ENCODE measurements at places on chromosomes 16 and 17.

GRCh38 chr17:40548982-40549685 is 16.1 kb downstream of the CCR7 start:
- DNase-seq: no peak

- DNase-seq: no peak
Measured at GRCh38 chr17:19286751-19287341, 49.7 kb downstream of the EPN2 start.

GRCh38 chr16:9047689-9048301 is 43.6 kb upstream of the HAPSTR1 start:
- no peak for DNase-seq

GRCh38 chr17:33318241-33318640 is 25.1 kb upstream of the ASIC2 start:
- no peak for DNase-seq

GRCh38 chr17:20779521-20779920 is 200.0 kb downstream of the CDRT15L2 start:
- DNase-seq: no peak

- no peak for DNase-seq
Measured at GRCh38 chr17:49055181-49055927, 58.2 kb downstream of the IGF2BP1 start.

- no peak for DNase-seq
Measured at GRCh38 chr16:84252184-84252583, 12.4 kb upstream of the KCNG4 start.

GRCh38 chr17:39666601-39667261 is 1.5 kb upstream of the PNMT start:
- DNase-seq: no peak

DNA sequence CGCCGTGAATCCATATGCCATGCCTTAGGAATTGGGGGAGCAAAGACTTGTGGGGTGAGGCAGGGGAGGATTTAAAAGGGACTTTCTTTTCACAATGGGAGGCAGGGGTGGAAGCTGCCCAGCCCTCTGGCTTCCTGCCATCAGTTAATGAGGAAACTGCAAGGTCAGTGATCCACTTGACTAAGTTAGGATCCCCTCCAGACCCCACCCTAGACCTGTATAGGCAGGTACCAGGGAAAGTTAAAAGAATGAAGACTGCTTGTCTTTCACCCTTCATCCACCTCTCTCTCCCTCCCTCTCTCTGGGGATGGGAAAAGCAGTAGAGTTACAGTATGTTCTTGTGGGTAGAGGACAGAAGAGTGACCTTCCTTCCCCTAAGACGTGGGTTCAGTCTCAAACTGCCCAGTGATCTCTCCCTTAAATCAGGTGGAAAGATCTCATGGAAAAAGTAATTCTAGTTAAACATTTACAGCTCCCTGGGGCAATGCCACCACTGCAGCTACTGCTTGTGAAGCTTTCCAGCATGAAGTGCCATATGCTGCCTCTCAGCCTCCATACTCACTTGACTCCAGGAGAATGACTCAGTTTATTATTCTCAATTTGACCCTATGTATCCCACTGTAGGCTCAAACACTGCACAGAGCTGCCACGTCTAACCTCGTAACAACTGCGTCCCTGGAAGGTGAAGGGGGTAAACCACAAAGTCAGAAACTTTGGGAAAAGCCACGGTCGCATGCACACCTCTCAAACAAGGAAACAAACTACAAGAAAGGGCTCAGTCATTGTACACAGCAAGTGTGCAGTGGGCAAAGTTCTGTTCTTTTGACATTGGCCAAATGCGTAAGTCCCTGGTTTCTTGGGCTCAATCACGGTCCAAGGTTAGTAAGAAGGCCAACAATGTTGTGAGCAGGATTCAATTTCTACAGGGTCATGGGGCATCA is 1.2 kb downstream of the COA3 start:
- DNase-seq: no peak

DNA sequence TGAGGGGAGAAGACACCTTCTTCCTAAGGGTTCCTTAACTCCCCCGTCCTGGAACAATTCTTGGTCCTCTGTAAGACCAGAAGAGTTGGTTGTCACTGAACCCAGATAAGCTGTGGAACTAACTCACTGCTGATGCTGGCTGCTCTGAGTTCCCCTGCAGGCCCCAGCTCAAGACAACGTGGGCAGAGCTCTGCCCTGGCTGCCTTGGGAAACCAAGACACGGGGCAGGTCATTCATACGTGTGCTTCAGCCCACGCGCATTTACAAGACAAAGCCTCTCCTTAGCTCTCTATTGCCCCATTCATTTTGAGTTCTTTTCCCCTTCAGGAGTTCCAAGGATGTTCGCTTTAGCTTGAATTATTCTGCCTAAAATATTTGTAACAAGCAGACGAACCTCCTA is 3.4 kb upstream of the NAT9 start:
- DNase-seq: no peak

- no peak for DNase-seq
Measured at GRCh38 chr16:2719328-2720063, 528 bp downstream of the PRSS27 start.

- DNase-seq: no peak
Measured at GRCh38 chr17:70613681-70614080, 444.3 kb downstream of the KCNJ2 start.

All from T follicular helper cell (primary cell).